ENCODE measurements at places on chromosomes 12 and 14.

DNA sequence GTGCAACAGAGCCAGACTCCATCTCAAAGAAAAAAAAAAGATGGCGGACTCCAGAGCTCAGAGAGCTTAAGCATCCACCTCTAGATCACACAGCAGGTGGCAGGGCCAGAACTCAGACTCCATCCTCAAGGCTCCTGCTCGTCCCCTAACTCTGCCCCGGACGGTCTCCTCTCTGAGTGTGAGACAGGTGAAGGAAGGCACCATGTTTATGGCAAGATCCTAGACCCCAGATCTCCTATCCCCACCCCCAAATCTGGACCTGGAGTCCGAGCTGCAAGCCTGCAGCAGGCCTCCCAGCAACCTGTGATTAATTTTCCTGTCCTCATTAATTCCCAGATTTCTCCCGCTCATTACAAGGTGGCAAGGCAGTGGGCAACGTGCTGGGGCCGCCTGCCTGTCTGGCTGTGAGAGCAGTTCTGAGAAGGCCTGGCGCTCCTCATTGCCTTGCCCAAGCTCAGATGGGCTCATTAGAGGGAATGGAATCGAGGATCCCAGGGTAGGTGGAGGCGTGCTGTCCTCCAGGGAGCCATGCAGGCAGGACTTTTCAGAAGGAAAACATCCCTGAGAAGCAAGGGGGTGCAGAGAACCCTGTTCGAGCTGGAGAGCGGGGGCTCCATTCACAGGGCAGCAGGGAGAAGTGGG lies 296.6 kb upstream of the RTL1 start:
- no peak for DNase-seq

- no peak for DNase-seq
Observed at GRCh38 chr12:57603815-57604453, 690 bp upstream of the DTX3 start.

DNA sequence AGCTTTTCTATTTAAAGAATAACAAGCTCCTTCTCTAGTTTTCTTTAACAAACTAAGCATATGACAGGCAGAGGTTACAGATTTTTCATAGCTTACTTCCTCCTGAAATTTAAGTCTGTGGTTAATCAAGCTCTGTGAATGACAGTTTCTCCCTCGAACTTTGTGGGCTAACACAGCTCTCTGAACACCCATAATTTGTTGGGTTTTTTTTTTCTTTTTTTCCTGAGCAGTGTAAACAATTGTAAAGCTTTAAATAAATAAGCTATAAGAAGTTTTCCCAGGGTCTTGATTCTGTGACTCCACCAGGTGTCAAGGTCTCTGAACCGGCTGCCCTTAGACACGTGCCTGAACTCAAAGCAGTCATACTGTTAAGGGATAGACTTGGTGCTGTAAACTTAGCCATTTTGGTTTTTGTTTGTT lies 128.1 kb upstream of the AMIGO2 start:
- no peak for DNase-seq

DNA sequence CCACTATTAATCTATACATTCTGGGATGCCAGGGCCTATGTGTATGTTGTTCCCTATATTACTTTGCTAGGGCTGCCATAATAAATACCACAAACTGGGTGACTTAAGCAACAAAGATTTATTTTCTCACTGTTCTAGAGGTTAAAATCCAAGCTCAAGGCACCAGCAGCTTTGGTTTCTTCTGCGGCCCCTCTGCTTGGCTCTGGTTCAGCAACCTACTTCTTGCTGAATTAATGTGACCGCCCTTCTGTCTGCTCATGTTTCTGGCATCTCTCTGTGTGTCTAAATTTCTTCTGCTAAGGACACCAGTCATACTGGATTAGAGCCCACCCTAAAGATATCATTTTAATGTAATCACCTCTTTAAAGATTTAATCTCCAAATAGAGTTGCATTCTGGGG lies 84.7 kb downstream of the ZNF664 start:
- no peak for DNase-seq

DNA sequence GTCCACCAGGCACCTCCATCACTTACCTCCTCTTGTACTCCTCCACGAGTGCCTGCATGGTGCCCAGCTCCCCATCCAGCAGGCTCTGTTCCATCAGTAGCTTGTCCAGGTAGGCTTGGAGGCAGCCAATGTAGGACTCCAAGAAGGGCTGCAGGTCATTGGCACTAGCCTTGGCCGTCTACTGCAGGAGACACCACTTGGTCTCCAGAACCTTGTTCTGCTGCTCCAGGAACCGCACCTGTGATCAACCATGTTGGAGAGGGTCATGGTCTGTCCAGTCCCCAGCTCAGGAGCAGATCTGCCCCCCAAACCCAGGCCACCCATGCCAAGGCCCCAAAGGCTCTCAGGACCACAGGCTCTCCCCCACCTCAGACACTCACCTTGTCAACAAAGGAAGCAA lies 23.9 kb downstream of the KRT76 start:
- DNase-seq, result no peak

DNA sequence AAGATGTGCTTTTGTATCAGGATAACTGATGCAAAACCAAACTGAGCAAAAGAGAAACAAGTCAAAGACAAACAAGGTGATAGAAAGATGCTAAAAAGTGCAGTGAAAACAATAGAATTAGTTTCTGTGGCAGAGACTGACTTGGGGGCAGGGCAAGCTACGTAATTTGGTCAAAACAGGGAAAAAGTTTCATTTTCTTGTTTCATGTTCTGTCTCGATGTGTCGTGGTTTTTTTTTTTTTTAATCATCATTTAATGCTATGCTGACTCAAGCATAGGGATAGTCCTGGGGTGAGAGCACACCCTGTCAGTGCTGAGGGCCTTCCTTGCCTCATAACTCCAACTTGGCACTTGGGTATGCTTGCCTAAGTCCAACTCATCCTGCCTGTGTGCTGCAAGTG lies 144.1 kb upstream of the PTPRQ start:
- no peak for DNase-seq

DNA sequence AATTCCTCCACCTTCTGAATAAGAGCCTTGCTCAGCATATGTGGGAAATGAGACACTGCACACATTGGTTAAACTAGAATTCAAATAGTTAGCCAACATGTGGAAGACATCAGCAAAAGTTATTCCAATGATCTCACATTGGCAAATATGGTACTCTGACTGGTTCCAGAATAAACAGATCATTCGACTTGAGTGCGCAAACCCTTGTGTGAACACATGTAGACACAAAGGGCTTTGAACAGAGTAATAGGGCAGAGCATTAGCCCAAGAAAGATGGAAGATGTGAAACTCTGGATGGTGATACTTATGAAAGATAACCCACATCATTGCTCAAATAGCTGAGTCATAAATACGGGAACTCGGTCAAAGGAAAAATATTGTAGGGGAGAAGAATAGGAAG lies 1133.4 kb upstream of the SEL1L start:
- DNase-seq, result no peak

DNA sequence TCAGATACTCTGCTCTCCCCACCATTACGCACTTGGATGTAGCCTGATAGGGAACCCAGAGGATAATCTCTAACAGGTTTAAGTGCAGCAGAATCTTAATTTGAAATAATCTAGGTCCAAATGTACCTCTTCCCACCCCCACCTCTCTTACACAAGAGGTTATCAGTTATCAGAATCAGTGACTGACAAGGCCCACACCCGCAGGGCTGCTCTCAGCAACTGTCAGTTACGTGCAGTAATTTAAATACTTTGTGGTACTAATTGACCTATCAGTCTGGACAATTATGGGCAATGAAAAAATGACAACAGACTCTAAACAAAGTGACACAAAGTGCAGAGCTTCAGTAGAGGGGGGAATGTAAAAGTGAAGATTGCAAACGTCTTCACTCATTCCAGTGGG lies 74.0 kb downstream of the CLIP1 start:
- DNase-seq, result no peak

DNA sequence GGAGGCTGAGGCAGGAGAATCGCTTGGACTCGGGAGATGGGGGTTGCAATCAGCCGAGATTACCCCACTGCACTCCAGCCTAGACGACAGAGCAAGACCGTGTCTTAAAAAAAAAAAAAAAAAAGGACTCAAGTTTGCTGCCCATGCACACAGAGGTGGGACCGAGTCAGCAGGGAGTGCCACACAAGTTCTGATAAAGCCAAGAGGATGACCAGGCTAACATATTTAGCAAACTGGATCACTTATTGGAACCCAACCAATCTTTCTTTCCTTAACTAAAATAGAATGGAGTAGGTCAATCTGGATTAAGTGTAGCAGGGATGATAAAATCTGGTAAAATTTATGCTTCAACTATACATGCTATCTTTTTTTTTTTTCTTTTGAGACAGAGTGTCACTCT lies 190.4 kb upstream of the FOXN3 start:
- no peak for DNase-seq

DNA sequence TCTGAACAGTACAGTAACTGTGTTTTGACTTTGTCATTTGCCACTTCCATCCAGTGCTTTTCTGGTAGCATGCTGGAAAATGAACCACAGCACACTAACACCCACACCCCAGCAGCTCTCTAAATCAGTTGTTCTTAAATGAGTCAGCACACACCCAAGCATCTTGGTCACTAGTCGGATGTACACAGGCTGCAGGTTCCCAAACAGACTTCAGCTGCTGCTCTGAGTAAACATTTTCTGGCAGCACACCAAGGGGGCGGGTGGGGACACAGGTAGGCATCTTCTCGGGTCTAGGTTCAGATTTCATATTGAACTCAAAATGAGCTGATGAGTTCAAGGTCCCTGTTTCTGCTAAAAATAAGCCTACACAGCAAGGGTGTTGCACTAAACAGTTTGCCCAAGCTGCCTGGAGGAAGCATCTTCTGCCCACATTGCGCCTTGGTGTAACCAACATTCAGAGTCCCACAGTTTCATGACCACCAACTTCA lies 39.8 kb downstream of the IFNG start:
- DNase-seq, result no peak

DNA sequence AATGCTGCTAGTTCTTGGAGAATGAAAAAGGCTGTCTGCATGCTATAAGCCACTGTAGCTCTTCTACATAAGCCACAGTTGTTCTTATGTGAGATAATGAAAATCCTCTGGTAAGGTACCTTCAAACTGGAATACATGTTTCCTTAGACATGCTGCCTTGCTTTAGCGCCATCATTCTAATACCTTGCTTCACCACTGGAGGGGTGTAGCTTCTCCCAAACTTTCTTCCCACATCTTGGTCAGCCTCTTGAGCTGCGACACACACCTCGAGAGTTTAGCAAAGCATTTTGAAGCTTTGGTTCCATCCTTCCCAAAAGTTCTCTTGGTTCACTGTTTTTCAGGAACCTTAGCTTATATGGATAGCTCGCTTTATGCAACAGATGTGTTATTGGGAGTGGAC lies 69.5 kb downstream of the NKX2-1 start:
- no peak for DNase-seq

- no peak for DNase-seq
Observed at GRCh38 chr12:38399711-38400206, 83.2 kb downstream of the ALG10B start.

DNA sequence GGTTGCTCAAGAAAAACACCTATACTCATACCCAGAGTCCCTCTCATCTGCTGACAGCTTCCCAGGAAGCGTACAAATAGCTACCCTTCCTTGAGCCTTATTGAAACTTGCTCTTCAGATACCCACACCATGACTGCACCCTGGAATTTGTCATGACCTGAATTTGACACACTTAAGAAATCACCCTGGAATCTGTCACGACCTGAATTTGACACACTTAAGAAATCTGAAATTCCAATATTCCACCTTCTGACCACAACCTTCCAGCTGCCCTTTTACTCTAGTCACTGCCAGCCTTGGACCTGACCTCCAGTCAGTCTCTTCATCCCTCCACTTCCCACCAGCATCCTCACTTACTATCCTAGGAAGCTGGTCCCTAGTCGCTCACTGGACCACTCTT lies 1.1 kb upstream of the HAL start:
- DNase-seq, result no peak

- DNase-seq, result no peak
Observed at GRCh38 chr14:92549105-92549858, 35.7 kb downstream of the RIN3 start.

GRCh38 chr14:88196116-88196890 lies 126.8 kb downstream of the KCNK10 start:
- DNase-seq, result no peak

- no peak for DNase-seq
Observed at GRCh38 chr12:45183246-45183645, 32.6 kb upstream of the ANO6 start.

- no peak for DNase-seq
Observed at GRCh38 chr14:61647704-61648103, 47.6 kb upstream of the HIF1A start.

- DNase-seq, result peak; percentile 82
Observed at GRCh38 chr14:26820138-26820537, 222.3 kb upstream of the NOVA1 start.

- no peak for DNase-seq
Observed at GRCh38 chr14:33686218-33686617, 264.7 kb downstream of the EGLN3 start.

- no peak for DNase-seq
Observed at GRCh38 chr14:70962935-70963334, 55.7 kb downstream of the PCNX1 start.

DNA sequence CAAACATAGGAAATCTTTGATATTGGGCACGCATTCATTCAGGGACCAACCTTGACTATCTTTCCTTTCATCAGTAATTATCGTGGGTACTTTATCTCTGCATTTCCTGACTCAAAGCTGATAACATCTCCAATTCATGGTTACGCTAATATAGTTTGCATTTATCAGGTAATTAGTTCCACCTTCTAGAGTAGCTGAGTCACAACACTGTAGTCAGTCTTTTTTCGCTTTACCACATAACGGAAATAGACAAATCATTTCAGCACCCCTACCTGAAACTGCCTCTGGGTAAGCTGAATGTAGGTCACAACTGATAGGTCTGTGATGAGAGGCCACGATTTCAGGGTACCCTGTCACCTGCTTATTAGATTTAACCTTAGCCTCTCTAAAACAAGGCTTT lies 36.7 kb upstream of the IL22 start:
- DNase-seq, result no peak

GRCh38 chr14:83297361-83297760 lies 1763.7 kb upstream of the SEL1L start:
- no peak for DNase-seq

DNA sequence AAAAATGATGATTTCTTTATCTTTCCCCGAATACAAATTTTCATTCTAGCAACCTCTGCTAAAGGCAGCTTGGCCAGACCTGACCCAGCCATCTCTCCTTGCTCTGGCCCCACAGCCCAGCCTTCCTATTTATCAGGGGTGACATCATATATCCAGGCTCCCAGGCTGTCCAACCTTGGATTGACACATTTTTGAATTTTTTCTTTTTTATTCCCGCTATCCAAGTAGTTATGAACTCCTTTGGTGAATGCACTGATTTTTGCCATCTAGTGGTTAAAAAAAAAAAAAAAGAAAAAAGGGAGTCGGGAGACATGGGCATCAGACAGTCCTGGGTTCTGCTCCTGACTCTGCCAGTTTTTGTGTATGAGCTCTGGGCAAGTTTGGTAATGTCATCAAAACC lies 120.5 kb downstream of the PTPN11 start:
- DNase-seq, result no peak

DNA sequence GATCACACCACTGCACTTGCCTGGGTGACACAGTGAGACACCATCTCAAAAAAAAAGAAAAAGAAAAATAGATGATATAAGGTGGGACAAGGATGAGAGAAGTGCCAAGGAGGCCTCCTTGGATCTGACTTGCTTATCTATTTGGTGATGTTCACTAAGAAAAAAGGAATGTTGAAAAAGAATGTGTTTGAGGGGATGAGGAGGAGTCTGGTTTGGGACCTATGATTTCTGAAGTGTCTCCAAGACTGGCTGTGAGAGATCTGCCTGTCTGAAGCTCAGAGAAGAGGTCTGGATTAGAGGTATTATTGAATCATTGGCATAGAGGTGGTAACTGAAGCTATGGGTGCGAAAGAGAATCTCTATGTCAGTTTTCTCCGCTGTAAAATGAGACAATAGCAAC lies 42.8 kb downstream of the BCAT1 start:
- DNase-seq, result no peak

- DNase-seq, result no peak
Observed at GRCh38 chr14:90508536-90509254, 111.9 kb downstream of the CALM1 start.
